ENCODE measurements at places on chromosomes 1 and 21. TPM values are rescaled to one million over a fixed set of nuclear protein-coding genes. Genes with fewer than 3 reads are reported as not detected.

Gene AADACL3
- 11.6 TPM for total RNA-seq

GRCh38 chr1:3534803-3535637 lies 76.3 kb downstream of the MEGF6 start:
- no peaks in the 10 kb centered on the region for H3K36me3 ChIP-seq
- H3K4me3 ChIP-seq = no peak overlapping the region
- no peaks in the 10 kb centered on the region for H3K27me3 ChIP-seq
- DNase-seq = no peak

Gene EYA3
- total RNA-seq = 15.4 TPM

Gene PDZK1
- 1.4 TPM for total RNA-seq

Gene MAB21L3
- total RNA-seq = 9.7 TPM

Gene TRIM58
- total RNA-seq = 0.98 TPM

DNA sequence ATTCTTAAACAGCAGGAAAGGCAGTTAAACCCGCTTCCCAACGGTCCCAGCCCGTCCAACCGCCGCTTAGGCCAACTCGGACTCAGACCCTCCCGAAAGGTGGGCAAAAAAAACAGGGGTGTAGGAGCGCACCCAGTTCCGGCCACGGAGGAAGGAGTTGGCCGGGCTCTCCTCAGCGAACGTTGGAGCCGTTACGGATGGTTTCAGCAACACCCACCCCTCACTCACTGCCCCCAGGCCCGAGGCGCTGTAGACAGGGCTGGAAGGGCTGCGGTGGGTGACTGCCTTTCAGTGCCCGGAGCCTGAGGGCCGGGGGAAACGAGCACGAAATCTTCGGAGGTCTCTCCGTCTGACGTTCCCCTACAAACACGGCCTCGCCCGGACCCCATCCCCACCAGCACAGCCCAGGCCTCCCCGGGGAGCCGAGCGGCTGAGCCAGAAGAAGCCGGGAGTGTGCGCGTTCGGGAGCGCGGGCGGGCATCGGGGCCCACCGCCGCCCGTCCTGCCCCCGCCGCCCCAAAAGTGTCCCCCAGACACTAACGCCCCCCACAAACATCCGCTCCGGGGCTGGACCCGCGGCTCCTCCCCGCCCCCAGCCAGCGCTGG lies 1.3 kb downstream of the KDM5B start:
- H3K27me3 ChIP-seq = no peaks in the 10 kb centered on the region
- H3K27ac ChIP-seq = peak overlapping the region; percentile 91
- peaks cover 47% of the 10 kb centered on the region for H3K4me1 ChIP-seq
- no peaks in the 10 kb centered on the region for H3K36me3 ChIP-seq

- no peak overlapping the region for H3K27ac ChIP-seq
- H3K4me1 ChIP-seq = peaks cover 16% of the 10 kb centered on the region
- peaks cover 29% of the 10 kb centered on the region for H3K27me3 ChIP-seq
- no peak for DNase-seq
These were observed 20.1 kb downstream of the PLCH2 start for GRCh38 chr1:2496087-2496622.

- H3K4me3 ChIP-seq = no peak overlapping the region
- H3K4me1 ChIP-seq = peaks cover 14% of the 10 kb centered on the region
- DNase-seq = no peak
These were observed 2.2 kb downstream of the MIGA1 start for GRCh38 chr1:77781683-77782082.

Gene PIGK
- total RNA-seq = 16.0 TPM

Data from suprapubic skin (tissue), 4 donors.